Smooth muscle cell of the pulmonary artery (primary cell): ENCODE measurements at places on chromosomes 12 and 14. TPM values are rescaled to one million over a fixed set of nuclear protein-coding genes. Genes with fewer than 3 reads are reported as not detected.

Gene PPFIA2
- total RNA-seq = 2.6 and 4.6 TPM in 2 replicates

Gene AICDA
- total RNA-seq = not detected in 2 replicates

Gene PRICKLE1
- total RNA-seq = 0.79 and 2.6 TPM in 2 replicates

Gene RAD9B
- 0.40 and 0.46 TPM in 2 replicates for total RNA-seq

Gene PROX2
- not detected in 2 replicates for total RNA-seq

Gene PLEKHG7
- not detected in 2 replicates for total RNA-seq

Gene GLI1
- 0.26 and 0.76 TPM in 2 replicates for total RNA-seq

Gene KIF26A
- under 0.01 and 0.03 TPM in 2 replicates for total RNA-seq

Gene APOF
- total RNA-seq = not detected in 2 replicates

Gene ARG2
- total RNA-seq = 3.8 and 4.1 TPM in 2 replicates

Gene RDH5
- 13.8 and 34.9 TPM in 2 replicates for total RNA-seq

Gene ART4
- total RNA-seq = 6.1 and 8.3 TPM in 2 replicates

Gene BMP4
- 9.7 and 20.0 TPM in 2 replicates for total RNA-seq
